Activated CD8-positive, alpha-beta memory T cell treated with anti-CD3 and anti-CD28 coated beads, Interleukin-2, amount 10 ng/mL, durations not matched to agents 7 days and 5 days (primary cell): ENCODE measurements at places on chromosomes 3 and 15. TPM values are rescaled to one million over a fixed set of nuclear protein-coding genes. Genes with fewer than 3 reads are reported as not detected.

DNA sequence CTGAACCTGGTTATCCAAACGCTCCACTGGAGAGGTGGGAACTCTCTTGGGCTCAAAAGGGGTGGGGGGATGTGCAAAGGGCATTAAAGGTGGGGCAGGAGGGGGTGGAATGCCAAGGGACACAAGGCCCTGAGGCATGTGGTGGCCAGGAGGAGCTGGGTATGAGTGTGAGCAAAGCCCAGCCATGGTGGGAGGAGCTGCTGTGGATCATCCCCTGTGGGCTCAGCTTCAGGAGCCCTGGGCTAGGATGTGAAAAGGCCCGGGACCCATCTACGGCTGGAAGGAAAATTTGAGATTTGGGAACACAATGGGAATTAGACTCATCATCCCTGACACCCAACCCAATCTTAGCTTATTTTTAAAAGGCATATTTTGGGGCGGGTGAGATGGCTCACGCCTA lies 33.3 kb downstream of the MGLL start:
- H3K27me3 ChIP-seq: peaks cover 4% of the 10 kb centered on the region
- no peaks in the 10 kb centered on the region for H3K36me3 ChIP-seq
- peaks cover 11% of the 10 kb centered on the region for H3K4me1 ChIP-seq
- no peak overlapping the region for H3K27ac ChIP-seq

- H3K27ac ChIP-seq: no peak overlapping the region
- no peaks in the 10 kb centered on the region for H3K36me3 ChIP-seq
- no peaks in the 10 kb centered on the region for H3K4me1 ChIP-seq
- DNase-seq: no peak
- no peak overlapping the region for H3K4me3 ChIP-seq
Measured at GRCh38 chr3:144556392-144556791, 584.8 kb downstream of the DIPK2A start.

DNA sequence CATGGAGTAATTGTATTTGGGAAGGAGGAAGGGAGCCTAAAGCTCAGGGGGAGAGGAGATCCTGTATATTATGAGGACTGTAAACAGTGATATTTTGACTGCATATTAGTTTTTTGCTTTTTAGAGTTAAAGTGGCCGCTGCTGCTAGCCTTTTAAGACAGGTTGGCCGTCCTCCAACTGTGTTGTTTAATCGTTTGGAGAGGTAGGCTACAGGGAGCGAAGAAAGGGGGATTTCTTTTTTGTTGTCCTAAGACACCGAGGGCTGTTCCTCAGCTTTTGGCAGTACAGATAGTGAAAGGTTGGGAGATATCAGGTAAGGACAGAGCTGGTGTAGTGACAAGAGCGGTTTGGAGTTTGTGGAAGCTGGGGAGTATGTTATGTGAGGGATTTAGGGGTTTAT lies 38.2 kb upstream of the RNF7 start:
- no peak overlapping the region for H3K4me3 ChIP-seq
- H3K4me1 ChIP-seq: no peaks in the 10 kb centered on the region
- DNase-seq: no peak

The CLRN1 gene
- not detected for total RNA-seq

The AP3B2 gene
- not detected for total RNA-seq

The CCR8 gene
- 3.7 TPM for total RNA-seq

The LRTM1 gene
- not detected for total RNA-seq

DNA sequence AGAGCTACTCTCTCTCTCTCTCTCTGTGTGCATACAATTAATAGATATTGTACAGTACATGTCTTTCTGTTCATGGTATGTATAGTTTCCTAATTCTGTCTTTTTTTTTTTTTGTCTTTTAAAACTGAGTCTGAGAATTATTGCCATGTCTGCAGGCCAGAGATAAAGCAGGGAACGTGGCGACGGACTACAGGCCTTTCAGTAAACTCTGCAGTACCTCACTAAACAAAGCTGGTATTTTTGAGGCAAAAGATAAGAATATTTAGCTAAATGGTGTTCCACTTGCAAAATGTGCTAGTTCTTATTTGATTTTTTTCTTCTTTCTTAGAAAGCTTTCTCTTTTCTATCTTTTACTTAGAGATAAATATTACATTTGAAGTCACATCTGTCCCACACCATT lies 44.0 kb upstream of the EHHADH start:
- peaks cover 19% of the 10 kb centered on the region for H3K4me1 ChIP-seq
- H3K27me3 ChIP-seq: no peaks in the 10 kb centered on the region
- H3K27ac ChIP-seq: no peak overlapping the region
- peaks cover 4% of the 10 kb centered on the region for H3K36me3 ChIP-seq
- no peak for DNase-seq

DNA sequence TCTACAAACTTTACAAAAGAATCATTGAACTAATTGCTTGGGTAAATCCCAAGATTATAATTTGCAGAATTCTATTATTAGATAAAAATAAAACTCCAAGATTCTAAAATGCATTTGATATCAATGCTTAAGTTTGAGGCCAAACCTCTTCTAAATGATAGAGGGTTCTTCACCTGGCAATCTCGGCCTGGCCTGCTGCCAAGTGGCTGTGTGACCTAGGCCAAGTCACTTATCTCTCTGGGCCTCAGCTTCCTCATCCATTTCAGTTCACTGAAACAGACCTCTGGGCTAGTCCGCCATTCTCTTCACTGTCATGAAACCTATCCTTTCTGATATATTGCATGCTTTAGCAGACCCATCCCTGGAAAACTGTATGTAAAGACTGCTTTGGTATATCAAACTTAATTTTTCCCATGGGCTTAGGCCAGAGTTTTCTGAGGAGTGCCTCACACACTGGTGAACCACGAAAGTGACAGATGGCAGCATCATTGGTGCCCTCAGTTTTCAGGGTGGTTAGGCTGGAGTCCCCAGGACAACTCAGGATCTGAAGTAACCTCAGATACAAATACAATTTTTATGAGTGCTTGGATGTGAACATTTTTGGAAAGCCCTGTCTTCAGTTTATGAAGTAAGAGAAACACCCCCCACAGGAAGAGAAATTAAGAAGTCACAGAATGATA lies 21.8 kb downstream of the NUDT16 start:
- no peaks in the 10 kb centered on the region for H3K27me3 ChIP-seq
- no peaks in the 10 kb centered on the region for H3K4me1 ChIP-seq
- H3K4me3 ChIP-seq: no peak overlapping the region
- no peaks in the 10 kb centered on the region for H3K36me3 ChIP-seq
- no peak for DNase-seq

DNA sequence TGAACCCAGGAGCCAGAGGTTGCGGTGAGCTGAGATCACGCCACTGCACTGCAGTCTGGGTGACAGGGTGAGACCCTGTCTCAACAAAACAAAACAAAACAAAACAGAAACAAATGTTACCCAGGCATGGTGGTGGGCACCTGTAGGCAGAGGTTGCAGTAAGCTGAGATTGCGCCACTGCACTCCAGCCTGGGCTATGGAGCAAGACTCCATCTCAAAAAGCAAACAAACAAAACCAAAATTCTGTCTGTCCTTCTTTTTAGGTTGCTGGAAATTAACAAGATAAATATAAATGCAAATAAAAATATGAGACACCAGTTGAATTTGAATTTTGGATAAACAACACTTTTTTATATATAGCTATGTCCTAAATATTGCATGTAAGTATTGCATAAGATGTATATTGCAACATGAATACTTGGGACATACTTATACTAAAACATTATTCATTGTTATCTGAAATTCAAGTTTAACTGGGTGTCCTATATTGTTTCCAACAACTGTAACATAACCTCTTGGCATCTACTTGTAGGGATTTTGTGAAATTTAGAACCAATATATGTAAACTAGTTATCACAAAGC lies 4.7 kb upstream of the CEP97 start:
- peaks cover 27% of the 10 kb centered on the region for H3K4me1 ChIP-seq
- no peaks in the 10 kb centered on the region for H3K27me3 ChIP-seq
- no peak overlapping the region for H3K27ac ChIP-seq
- H3K4me3 ChIP-seq: no peak overlapping the region
- no peaks in the 10 kb centered on the region for H3K36me3 ChIP-seq

- no peaks in the 10 kb centered on the region for H3K27me3 ChIP-seq
- peaks cover 41% of the 10 kb centered on the region for H3K36me3 ChIP-seq
- H3K27ac ChIP-seq: no peak overlapping the region
Measured at GRCh38 chr15:94381384-94381783, 150.0 kb downstream of the MCTP2 start.

DNA sequence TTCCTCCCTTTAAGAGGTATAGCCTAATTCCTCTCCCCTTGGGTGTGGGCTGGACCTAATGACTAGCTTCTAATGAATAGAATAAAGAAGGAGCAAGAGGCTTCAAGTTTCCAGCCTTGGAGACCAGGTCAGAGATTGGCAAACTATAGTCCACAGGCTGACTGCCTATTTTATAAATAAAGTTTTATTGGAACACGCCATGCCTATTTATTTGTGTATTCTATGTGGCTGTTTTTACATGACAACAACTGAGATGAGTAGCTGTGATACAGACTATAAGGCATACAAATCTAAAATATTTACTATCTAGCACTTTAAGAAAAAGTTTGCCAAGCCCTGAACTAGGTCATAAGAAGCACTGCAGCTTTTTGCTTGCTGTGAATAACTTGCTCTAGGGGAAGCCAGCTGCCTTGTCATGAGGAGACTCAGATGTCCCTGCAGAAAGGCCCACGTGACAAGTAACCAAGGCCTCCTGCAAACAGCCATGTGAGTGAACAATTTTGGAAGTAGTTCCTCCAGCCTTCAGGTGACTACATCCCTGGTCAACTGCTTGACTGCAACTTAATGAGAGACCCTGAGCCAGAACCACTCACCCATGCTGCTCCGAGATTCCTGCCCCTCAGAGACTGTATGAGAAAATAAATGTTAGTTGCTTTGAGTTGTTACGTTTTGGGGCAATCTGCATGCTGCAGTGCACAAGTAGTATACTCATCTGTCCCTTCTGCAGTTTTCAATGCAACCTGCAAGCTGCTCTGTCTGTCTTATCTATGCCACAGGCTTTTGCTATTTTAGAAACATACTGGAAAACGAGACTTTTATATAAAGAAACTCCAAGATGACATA lies 21.1 kb upstream of the MAP3K13 start:
- H3K36me3 ChIP-seq: no peaks in the 10 kb centered on the region
- H3K4me3 ChIP-seq: no peak overlapping the region
- no peak for DNase-seq
- no peaks in the 10 kb centered on the region for H3K27me3 ChIP-seq
- H3K4me1 ChIP-seq: peaks cover 14% of the 10 kb centered on the region
- no peak overlapping the region for H3K27ac ChIP-seq

- H3K4me1 ChIP-seq: no peaks in the 10 kb centered on the region
- H3K27me3 ChIP-seq: no peaks in the 10 kb centered on the region
- no peak overlapping the region for H3K27ac ChIP-seq
- DNase-seq: no peak
- H3K4me3 ChIP-seq: no peak overlapping the region
Measured at GRCh38 chr3:26634601-26635000, 12.0 kb downstream of the LRRC3B start.

The RASSF1 gene
- total RNA-seq: 124 TPM

- no peak overlapping the region for H3K4me3 ChIP-seq
- DNase-seq: no peak
- no peaks in the 10 kb centered on the region for H3K36me3 ChIP-seq
Measured at GRCh38 chr3:140360332-140360731, 317.5 kb upstream of the TRIM42 start.

GRCh38 chr3:110314512-110315114 lies 757.0 kb upstream of the NECTIN3 start:
- H3K27ac ChIP-seq: no peak overlapping the region
- H3K4me1 ChIP-seq: no peaks in the 10 kb centered on the region

DNA sequence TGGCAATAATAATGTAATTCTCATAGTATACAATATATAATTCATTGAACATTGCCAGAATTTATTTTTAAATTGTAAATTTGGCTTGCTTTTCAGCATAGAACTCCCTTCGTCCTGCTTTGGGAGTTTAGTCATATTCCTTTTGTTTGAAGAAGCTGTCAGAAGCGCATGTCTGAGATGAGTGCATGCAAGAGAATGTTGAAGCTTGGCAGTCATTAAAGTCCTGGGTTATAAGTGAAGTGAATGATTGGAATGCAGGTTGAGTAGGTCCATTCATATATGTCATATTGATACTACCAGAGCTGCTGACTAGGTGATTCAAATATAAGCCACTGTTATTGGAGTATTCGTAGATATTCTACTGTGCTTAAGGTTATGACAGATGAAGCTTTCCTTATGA lies 243.6 kb upstream of the MDFIC2 start:
- H3K36me3 ChIP-seq: no peaks in the 10 kb centered on the region
- H3K27me3 ChIP-seq: peaks cover 8% of the 10 kb centered on the region
- H3K4me3 ChIP-seq: no peak overlapping the region
- H3K4me1 ChIP-seq: no peaks in the 10 kb centered on the region
- H3K27ac ChIP-seq: no peak overlapping the region
- no peak for DNase-seq

- H3K36me3 ChIP-seq: peaks cover 42% of the 10 kb centered on the region
- DNase-seq: no peak
- no peak overlapping the region for H3K4me3 ChIP-seq
- H3K27me3 ChIP-seq: no peaks in the 10 kb centered on the region
- no peak overlapping the region for H3K27ac ChIP-seq
- H3K4me1 ChIP-seq: peaks cover 11% of the 10 kb centered on the region
Measured at GRCh38 chr3:170107941-170108340, 70.1 kb downstream of the GPR160 start.

- H3K4me1 ChIP-seq: no peaks in the 10 kb centered on the region
- H3K27ac ChIP-seq: no peak overlapping the region
- DNase-seq: no peak
- H3K36me3 ChIP-seq: peaks cover 21% of the 10 kb centered on the region
- no peaks in the 10 kb centered on the region for H3K27me3 ChIP-seq
- H3K4me3 ChIP-seq: no peak overlapping the region
Measured at GRCh38 chr3:113597596-113598354, 65.4 kb downstream of the SIDT1 start.

GRCh38 chr15:64610257-64610919 lies 150.0 kb downstream of the ZNF609 start:
- no peak overlapping the region for H3K27ac ChIP-seq
- peaks cover 21% of the 10 kb centered on the region for H3K4me1 ChIP-seq

The ANP32A gene
- total RNA-seq: 196 TPM

- peaks cover 29% of the 10 kb centered on the region for H3K27me3 ChIP-seq
- peaks cover 7% of the 10 kb centered on the region for H3K4me1 ChIP-seq
- H3K27ac ChIP-seq: no peak overlapping the region
- DNase-seq: no peak
- H3K36me3 ChIP-seq: no peaks in the 10 kb centered on the region
Measured at GRCh38 chr15:62879770-62880169, 162.8 kb upstream of the TPM1 start.

The ANKRD63 gene
- not detected for total RNA-seq

- peak overlapping the region; percentile 90 for H3K27ac ChIP-seq
- H3K27me3 ChIP-seq: peaks cover 24% of the 10 kb centered on the region
- H3K4me1 ChIP-seq: peaks cover 41% of the 10 kb centered on the region
Measured at GRCh38 chr3:169813757-169814517, 1.2 kb upstream of the LRRC34 start.

GRCh38 chr15:52498706-52499105 lies 30.0 kb downstream of the MYO5A start:
- no peak overlapping the region for H3K27ac ChIP-seq
- H3K4me3 ChIP-seq: no peak overlapping the region
- peaks cover 16% of the 10 kb centered on the region for H3K4me1 ChIP-seq
- H3K36me3 ChIP-seq: peaks cover 4% of the 10 kb centered on the region
- H3K27me3 ChIP-seq: no peaks in the 10 kb centered on the region

The SV2B gene
- total RNA-seq: not detected

- H3K27ac ChIP-seq: peak overlapping the region; percentile 99
- peaks cover 15% of the 10 kb centered on the region for H3K36me3 ChIP-seq
Measured at GRCh38 chr15:40594429-40594836, 384 bp downstream of the KNL1 start.

- H3K36me3 ChIP-seq: no peaks in the 10 kb centered on the region
- H3K4me1 ChIP-seq: no peaks in the 10 kb centered on the region
- no peak overlapping the region for H3K4me3 ChIP-seq
- H3K27ac ChIP-seq: no peak overlapping the region
Measured at GRCh38 chr3:111143-112069, 85.2 kb upstream of the CHL1 start.
